Left lung (tissue), 14 donors: ENCODE measurements at places on chromosomes 5 and 9. TPM values are rescaled to one million over a fixed set of nuclear protein-coding genes. Genes with fewer than 3 reads are reported as not detected.

DNA sequence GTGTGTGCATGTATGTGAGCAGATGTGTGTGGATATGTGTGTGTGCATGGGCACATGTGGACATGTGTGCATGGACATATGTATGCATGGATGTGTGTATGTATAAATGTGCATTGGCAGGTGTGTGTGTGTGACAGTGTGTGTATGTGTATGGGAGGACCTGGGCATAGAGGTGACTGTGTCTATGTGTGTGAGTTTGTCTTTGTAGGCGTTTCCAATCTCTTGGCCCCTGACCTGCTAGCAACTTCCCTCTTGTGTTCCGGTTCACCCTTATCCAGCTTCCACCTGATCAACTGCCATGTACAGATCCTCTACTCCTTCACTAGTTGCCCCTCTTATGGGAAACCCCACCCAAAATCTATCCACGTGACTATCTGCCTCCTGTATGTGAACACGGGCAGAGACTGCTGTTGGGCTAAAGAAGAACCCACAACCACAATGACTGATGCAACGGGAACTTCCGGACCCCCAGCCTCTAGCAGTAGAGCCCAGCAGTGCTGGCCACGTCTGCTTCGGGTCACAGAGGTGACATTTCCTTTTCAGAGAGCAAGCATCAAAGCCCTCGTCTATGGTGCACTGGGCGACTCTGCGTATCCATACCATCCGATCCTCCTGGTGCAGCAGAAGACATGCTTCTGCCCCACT lies 24.9 kb upstream of the GADD45G start:
- DNase-seq, result peak; percentile 75

ERGIC1 gene
- 125 TPM for polyA plus RNA-seq

- no peak for DNase-seq
These were observed 78.5 kb downstream of the KIF4B start for GRCh38 chr5:155091768-155092717.

GRCh38 chr9:108537756-108538155 lies 318.0 kb downstream of the ACTL7B start:
- DNase-seq, result no peak

AK8 gene
- polyA plus RNA-seq, result 3.2 TPM

GRCh38 chr9:133854765-133855164 lies 116.6 kb upstream of the SARDH start:
- DNase-seq, result no peak

GRCh38 chr9:20630241-20630943 lies 8.1 kb upstream of the MLLT3 start:
- DNase-seq, result no peak

SCGB3A2 gene
- 1,607 TPM for polyA plus RNA-seq

EFNA5 gene
- 24.2 TPM for polyA plus RNA-seq

TMEFF1 gene
- polyA plus RNA-seq, result 3.8 TPM

GRCh38 chr5:96220610-96221390 lies 212.2 kb downstream of the PCSK1 start:
- DNase-seq, result no peak

- no peak for DNase-seq
These were observed 114.7 kb downstream of the LPAR1 start for GRCh38 chr9:110923601-110924000.

DNA sequence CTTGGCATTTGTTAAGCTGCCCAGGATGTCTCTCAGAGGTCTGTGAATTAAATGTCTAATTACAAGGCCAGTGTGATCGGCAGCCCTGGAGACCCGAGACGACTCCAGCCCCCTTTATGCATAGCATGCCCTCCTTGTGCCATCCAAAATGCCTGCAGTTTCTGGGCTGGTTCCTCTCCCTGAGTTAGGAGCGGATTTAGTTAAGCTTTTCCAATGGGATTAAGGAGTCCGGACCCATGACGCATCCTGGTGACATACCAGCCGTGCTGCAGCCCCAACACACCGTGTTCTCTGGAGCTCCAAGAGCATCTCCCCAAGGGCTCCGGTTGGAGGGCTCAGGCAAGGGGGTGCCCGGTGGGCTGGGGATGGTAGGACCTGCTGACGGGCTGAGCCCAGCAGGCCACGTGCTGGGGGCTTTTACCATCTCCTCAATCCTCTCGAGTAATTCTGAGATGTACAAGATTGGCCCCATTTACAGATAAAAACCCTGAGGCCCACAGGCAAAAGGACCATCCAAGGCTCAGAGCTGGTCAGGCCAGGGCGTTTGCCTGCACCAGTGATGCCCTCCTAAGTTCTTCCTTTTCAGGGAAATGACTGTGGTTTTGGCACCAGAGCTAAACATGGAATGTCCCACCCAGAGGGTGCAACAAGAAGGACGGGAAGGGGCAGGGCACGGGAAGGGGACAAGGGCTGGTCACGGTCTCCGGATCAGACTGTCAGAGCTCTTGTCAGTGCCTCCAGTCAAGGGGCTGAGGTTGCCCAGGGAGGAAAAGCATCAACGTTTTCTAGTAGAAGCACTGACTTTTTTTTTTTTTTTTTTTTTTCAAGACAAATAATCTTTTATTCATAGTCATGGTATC lies 82.6 kb upstream of the PHYKPL start:
- no peak for DNase-seq

DNA sequence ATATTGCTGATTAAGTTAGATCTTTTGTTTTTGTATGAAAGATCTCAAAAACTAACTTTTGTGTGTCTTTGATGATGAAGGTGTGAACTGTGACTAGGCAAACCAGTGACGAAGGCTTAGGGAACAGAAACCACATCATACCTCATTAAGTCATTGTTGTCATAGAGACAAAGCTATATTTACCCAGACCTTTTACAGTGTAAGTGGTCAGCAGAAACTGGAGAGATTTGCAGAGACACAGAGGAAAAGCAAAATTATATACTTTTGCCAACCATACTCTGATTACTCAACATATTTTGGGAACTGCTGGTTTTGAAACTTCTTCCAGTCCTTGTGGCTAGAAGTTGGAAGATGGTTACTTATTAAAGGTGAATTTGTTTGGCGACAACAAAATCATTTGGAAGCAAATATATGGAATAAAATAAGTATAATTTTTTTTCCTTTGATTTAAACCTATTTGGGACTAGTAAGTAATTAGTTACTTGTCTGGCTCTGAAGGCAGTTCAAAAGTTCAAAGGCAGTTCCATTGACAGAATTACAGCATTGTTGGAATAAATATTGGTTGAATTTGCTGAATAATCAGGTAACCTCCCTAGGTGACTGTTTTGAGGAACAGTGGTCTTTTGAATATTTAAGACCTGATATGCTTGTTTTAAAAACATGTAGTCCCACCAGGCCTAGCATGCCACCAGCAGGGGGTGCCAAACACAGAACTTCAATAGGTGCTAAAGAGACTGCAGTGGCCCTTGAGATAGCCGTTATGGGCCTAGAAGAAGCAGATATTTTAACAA lies 103.8 kb downstream of the RPS23 start:
- DNase-seq, result no peak

- DNase-seq, result no peak
These were observed 266.2 kb downstream of the ARHGAP26 start for GRCh38 chr5:143036146-143036927.

GRCh38 chr9:88533951-88534455 lies 975 bp upstream of the NXNL2 start:
- peak; percentile 88 for DNase-seq

CD72 gene
- 3.4 TPM for polyA plus RNA-seq

DNA sequence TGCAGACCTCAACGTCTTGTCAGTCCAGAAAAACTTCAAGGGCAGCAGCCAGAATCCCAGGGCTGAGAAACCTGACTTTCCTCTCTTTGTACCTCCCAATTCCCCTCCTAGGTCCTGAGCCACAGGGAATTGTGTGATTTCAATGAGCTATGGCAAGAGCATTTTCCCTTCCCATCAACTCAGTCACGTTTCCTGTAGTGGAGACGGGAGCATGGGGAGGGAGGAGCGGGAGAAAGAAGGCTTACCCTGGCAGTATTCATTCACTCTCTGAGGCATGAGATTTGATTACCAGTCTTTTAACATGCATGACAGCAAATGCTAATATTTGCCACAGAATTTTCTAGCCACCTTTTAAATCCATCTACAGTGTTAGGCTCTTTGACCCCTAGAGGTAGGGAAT lies 109.4 kb upstream of the TBCA start:
- DNase-seq, result no peak

- no peak for DNase-seq
These were observed 738.5 kb downstream of the PTPRD start for GRCh38 chr9:9874270-9874669.

DNA sequence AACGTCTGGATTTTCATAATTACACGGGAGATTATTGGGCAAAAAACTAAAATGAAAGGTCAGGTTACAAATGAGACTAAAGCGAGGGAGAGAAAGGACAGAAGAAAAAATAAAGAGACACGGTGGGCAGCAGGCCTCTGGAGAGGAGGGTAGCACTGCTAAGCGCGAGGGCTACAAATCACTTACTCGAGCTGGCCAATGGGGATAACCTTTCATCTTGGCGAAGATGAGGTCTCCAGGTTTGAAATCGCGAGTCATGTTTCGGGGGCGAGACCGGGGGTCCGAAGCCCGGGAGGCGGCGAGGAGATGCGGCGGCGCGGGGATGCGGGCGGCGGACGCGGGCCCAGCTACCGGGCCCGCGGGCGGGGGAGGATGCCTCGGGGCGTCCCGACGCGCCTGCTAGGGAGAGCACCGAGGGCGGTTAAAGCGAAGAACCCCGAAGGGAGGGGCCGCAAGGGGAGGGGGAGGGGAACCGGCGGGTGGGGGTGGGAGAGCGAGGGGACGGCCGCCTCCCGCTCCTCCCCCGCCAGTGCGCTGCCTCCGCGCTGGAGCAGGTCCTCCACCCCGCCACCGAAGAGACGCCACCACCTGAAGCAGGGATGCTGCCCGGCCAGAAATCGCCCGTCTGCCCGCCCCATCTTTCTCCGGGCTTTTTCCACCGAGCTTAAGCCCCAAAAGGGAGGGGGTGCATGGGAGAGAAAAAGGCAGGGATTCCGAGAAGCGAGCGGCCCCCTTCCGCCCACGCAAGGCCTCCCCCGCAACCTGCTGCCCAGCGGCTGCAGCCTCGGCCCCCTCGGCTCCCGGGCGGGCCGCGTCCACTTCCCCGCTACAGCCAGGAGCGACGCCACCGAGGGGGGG lies 610 bp downstream of the PSIP1 start:
- peak; percentile 51 for DNase-seq

- no peak for DNase-seq
These were observed 1.9 kb downstream of the DPM2 start for GRCh38 chr9:127935765-127936221.

DNA sequence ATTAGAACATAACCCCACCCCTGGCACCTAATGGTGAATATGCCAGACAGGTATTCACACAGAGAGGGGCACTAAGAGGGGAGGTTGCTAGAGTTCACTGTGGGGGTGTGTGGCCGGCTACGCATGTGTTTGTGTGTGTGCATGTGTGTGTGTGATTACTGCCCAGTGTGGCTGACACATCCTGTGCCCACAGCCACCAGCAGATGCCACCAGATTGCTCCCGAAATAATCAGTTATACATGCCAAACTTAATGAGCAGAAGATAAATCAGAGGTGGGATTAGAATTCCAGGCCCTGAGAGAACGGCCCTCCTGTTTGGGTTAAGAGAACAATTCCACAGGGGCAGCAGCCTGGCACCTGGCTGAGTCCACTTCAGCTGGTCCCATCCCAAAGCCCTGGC lies 91.8 kb upstream of the TBCA start:
- DNase-seq, result no peak

DNA sequence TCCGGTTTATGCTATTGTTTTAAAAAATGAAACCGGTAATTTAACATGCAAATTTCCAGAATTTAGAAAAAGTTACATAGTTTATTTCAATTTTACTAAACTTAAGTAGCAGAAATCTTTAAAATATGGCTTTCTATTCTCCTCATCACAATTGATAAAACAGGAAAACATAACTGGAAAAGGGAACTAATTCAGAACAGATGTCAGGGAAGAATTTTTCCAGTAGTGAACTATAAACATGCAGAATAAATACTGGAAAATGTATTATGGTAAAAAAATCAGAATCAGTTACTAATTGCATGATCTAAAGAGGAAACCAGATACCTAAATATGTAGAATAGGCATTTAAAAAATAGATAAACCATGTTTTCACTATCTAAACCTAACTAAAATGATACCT lies 7.3 kb upstream of the NR4A3 start:
- DNase-seq, result no peak

- DNase-seq, result peak; percentile 85
These were observed 269.1 kb downstream of the NR2F1-AS1 start for GRCh38 chr5:93311881-93312280.

- no peak for DNase-seq
These were observed 110.7 kb upstream of the MAMDC2 start for GRCh38 chr9:69932901-69933300.
